M059J (cell line): ENCODE measurements at places on chromosomes 1 and 21.

DNA sequence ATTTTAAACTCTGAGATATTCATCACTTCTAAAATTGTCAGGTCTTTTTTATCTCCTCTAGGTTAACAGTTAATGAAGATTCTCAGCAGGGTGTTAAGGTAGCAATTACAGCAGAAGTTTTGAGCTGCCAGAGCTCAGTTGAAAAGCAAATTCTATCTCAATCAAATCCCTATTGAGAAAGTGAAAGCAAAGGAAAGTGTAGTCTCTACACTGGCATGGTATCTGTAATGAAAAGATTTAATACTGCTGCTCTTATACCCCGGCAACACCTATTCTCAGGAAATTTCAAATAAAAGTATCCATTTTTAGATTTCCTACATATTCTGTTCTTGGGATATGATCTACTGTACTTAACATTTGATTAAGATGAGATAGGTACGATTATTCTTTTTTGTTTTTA lies 913.5 kb downstream of the MRPL39 start:
- no peak for DNase-seq

DNA sequence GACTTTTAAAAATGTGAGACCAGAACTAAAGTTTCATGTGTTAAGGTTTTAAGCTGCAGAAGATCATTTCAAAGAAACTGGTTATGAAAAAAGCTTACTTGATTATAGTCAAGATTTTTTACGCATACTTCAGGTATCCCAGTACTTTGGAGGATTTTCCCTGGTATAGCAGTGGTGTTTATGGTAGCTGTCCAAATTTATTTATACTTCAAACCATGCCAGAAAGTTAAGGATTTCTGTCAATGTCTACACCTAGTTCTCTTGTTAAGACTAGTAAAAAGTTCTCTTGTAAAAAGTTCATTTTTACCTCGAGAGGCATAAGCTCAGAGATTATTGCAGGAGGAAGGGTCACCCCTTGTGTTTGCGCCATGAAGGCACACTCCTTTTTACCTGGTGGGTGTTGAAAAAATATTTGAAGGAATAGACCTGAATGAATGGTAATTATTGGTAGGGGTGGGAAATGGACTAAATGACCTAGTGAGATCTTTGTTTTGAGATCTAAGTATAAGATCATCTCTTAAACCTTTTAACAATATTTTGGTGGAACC lies 2.8 kb downstream of the DYRK1A start:
- DNase-seq: no peak

- no peak for DNase-seq
These were observed 19.3 kb upstream of the METTL13 start for GRCh38 chr1:171762143-171762563.

DNA sequence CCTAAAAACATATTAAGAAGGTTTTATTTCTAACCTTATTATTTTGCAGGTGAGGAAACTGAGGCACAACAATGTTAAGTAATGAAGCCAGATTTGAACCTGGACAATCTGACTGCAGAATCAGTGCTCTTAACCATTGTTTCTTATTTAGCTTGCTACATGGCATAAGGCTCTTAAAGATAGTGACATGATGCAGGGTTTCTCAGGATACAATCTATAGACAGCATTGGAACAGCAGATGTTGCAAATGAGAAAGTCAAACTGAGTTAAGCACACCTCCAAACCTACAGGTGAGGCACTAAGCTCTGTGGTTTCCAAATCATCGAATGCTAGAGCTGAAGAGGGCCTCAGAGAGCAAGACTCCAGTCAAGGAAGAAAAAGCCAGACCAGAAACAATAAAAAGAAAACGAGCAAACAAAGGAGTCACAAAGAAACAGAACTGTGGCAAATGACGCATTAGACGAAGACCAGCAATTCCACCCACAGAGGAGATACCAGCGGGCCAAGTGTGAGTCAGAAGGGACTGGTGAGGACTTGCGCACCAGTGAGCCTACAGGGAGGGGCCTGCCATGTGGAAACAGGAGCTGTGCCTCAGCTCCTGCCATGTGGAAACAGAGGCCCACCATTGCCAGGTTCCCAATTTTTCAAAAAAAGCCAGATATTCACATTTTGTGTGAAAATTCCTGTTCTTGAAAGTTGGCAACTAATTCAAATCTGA lies 14.4 kb downstream of the CD58 start:
- peak; percentile 99 for DNase-seq

DNA sequence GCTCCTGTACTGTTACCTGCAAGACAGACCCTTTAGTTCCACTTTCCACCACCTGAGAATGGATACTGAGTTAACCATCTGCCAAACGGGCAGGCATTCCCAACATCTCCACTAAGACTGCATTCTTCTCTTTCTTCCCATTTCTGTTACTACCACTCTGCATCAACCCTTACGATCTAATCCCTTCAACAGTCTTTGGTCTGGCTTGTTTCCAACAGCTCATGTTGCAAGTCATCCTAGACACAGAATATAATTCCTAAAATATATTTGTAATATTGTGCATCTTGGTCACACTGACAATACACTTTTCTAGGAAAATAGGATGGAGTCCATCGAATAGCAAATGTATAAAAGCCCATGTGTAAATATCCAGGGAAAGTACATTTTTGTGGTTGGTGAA lies 166.7 kb downstream of the SIPA1L2 start:
- peak; percentile 36 for DNase-seq

DNA sequence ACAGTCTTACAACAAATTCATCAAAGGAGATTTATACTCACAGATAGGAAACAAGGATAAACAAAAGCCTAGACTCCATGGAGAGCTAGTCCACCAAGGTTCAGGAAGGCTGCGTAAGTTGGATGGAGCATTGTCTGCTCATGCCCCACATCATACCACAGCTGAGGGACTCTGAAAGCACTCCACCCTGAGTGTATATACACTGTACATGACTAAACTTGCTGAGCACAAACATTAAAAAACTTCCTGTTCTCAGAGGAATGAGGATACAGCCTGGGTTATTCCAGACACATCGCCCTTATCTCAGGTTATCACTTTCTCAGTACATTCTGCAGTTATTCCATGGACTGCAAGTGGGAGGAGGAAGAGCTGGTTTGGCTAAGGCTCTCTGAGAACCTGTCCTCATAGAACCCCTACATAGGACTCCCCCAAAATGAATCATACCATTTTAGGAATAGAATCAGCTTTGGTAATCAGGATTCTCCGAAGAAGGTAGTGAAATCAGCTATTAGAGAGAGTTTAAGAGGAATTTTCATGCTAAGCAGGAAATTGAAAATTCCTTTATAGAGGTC lies 58.0 kb upstream of the PRMT6 start:
- no peak for DNase-seq

DNA sequence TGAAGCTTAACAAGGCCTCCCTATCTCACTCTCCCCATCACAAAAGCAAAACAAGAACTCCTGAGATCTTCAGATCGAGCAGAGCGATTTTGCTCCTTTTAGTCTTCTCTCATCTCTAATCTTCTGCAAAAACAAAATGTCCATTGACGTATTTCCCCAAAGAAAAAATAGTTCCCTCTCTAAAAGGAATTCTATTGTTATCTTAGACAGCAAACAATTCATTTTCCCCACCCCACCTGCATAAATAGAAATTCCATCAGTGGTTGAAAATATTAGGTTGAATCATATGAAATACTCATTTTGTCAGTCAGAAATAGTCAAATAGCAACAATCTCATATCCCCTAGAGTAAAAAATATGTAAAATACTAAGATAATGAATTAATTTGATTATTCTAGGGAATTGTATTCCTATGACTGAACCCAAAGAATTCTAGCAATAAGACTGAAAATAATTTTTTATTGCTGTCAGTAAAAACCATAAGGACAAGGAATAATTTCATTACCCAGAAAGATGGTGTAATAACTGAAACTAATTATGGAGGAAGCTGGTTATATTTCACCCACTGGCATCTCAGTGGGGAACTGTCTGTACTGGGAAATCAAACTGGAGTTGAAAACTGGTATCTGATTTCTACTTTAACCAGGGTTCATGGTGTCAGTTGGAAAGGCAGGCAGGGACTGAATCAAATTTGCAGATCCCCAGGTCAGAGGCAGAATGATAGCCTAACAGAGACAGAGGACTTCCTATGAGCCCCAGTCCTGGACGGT lies 51.3 kb downstream of the RHOU start:
- no peak for DNase-seq

GRCh38 chr1:195335541-195335940 lies 1272.7 kb downstream of the KCNT2 start:
- no peak for DNase-seq

DNA sequence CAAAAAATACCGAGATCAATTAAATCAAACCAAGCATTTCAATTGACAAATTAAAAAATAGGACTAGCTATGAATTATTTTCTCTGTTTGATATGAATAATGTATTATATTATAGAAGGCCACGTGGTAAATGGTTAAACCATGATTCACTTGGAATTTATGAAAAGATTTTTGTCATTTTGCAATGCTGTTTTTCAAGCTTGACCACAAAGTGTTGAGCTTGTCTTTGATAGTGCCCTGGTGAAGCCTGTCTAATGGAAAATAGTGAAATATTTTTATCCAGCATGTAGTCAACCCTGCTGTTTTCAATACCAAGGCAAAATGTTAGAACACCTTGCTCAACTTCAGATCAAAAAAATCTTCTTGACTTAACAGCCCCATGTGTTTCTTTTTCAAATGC lies 288.0 kb upstream of the PRMT6 start:
- DNase-seq: no peak

- no peak for DNase-seq
These were observed 534.9 kb upstream of the USP24 start for GRCh38 chr1:55749975-55750627.

GRCh38 chr1:207644852-207645634 lies at the start of gene CR1L:
Gene CR1L (plus strand): TSS chr1:207645133. CDS start chr1:207645234, 101 bp downstream.
- DNase-seq: peak; percentile 78

- DNase-seq: peak; percentile 89
These were observed 105.8 kb downstream of the SMYD2 start for GRCh38 chr1:214386747-214387146.
